Tibial nerve (tissue), 4 donors: ENCODE measurements at places on chromosomes 11 and 22.

GRCh38 chr11:4127357-4127756 lies 32.8 kb downstream of the RRM1 start:
- DNase-seq, result no peak
- no peak overlapping the region for H3K27ac ChIP-seq
- H3K27me3 ChIP-seq, result no peaks in the 10 kb centered on the region
- peaks cover 96% of the 10 kb centered on the region for H3K36me3 ChIP-seq

GRCh38 chr22:21657360-21658032 lies 8.3 kb upstream of the PPIL2 start:
- H3K27ac ChIP-seq, result peak overlapping the region; percentile 1
- peaks cover 18% of the 10 kb centered on the region for H3K27me3 ChIP-seq
- no peak for DNase-seq
- peaks cover 20% of the 10 kb centered on the region for H3K4me1 ChIP-seq

- peaks cover 48% of the 10 kb centered on the region for H3K36me3 ChIP-seq
- peaks cover 40% of the 10 kb centered on the region for H3K4me1 ChIP-seq
- DNase-seq, result peak; percentile 64
- H3K27ac ChIP-seq, result peak overlapping the region; percentile 87
- no peaks in the 10 kb centered on the region for H3K27me3 ChIP-seq
These were observed 63.7 kb downstream of the PRDM11 start for GRCh38 chr11:45209891-45210699.

- H3K36me3 ChIP-seq, result no peaks in the 10 kb centered on the region
- H3K27me3 ChIP-seq, result no peaks in the 10 kb centered on the region
- no peaks in the 10 kb centered on the region for H3K4me1 ChIP-seq
- H3K27ac ChIP-seq, result no peak overlapping the region
These were observed 142.8 kb upstream of the B3GAT1 start for GRCh38 chr11:134554861-134555260.

GRCh38 chr11:12377106-12377823 lies at the start of gene PARVA:
PARVA (plus strand) TSS chr11:12377571; CDS start chr11:12377648, 77 bp downstream.
- H3K27ac ChIP-seq, result peak within 1 kb of the TSS; percentile 91
- no peaks in the 10 kb centered on the region for H3K36me3 ChIP-seq
- H3K27me3 ChIP-seq, result no peaks in the 10 kb centered on the region
- DNase-seq, result peak; percentile 36
- peak within 1 kb of the TSS; percentile 59 for H3K4me3 ChIP-seq
- H3K4me1 ChIP-seq, result no peaks in the 10 kb centered on the region

GRCh38 chr11:103850419-103851165 lies 185.8 kb upstream of the DDI1 start:
- no peak for DNase-seq
- no peak overlapping the region for H3K4me3 ChIP-seq
- H3K27ac ChIP-seq, result peak overlapping the region; percentile 61
- H3K4me1 ChIP-seq, result no peaks in the 10 kb centered on the region
- no peaks in the 10 kb centered on the region for H3K36me3 ChIP-seq
- H3K27me3 ChIP-seq, result no peaks in the 10 kb centered on the region
